ENCODE measurements at places on chromosomes 11 and 22.

- DNase-seq = no peak
Measured at GRCh38 chr11:65315866-65316226, 1.2 kb downstream of the CDC42EP2 start.

GRCh38 chr11:23099256-23099655 is 239.0 kb upstream of the CCDC179 start:
- DNase-seq = no peak

GRCh38 chr11:64352099-64352994 is 6.6 kb upstream of the RPS6KA4 start:
- DNase-seq = no peak

DNA sequence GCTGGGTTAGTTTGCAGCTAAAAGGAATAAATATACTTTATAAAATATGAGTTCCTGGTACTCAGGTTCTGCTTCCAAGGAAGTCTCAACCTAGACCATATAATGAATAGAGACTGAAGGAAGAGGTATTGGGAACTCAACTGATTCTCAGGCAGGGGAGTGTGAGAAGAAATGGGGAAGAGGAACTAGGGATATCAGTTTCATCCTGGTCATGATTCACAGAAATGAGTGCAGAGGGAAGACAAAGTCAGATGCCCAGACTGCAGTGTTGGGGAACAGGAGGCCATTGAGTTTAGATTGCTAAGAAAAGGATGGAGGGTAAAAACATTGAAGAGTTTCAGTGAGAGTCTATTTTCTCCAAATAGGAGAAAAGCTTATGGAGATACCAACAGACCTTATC is 28.8 kb downstream of the PLAAT5 start:
- DNase-seq = no peak

- DNase-seq = no peak
Measured at GRCh38 chr22:26852176-26852575, 194.8 kb downstream of the MIAT start.

DNA sequence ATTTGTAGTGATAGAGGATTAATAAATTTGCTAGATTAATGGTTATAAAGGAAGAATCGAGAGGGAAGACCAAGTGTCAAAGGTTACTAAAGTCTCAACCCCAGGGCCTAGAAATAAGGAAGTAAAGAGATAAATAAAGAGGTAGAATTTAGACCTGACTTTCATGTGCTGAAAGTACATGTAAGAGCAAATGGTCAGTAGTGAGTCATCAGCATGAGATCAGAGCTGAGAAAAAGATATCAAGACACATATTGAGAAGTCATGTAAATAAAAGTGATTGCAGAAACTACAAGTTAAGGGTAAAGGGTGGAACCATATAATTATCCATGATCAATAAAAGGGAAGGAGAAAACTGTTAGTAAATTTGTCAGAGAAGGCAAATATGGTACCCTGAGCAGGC is 1.4 kb upstream of the OR8B8 start:
- no peak for DNase-seq

GRCh38 chr11:15976433-15977045 is 379.8 kb downstream of the SOX6 start:
- no peak for DNase-seq

DNA sequence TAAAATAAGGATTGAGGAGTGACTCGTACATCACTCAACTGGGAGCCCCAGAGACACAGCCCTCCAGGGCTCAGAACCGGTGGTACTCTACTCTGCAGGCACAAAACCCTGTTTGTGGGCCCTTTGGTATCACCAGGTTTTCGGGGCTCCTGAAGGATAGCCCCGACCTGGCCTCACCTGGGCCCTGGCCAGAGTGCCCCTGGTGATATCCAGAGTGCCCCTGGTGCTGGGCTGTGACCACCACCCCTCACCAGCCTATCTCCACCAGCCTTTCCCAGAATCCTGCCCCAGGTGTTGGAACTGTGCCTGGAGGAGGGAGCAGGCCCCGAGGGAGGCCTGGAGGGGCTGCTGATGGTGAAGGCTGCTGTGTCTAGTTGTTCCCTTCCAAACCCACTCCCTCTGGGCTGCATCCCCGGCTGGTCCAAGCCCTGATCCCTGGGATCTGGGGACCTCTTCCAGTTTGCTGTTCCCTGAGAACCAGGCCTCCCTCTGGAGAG is 2.2 kb upstream of the GGT5 start:
- no peak for DNase-seq

- peak; percentile 52 for DNase-seq
Measured at GRCh38 chr11:62501432-62501891, 45.1 kb downstream of the AHNAK start.

- peak; percentile 44 for DNase-seq
Measured at GRCh38 chr11:19907839-19908238, 195.2 kb downstream of the NAV2 start.

DNA sequence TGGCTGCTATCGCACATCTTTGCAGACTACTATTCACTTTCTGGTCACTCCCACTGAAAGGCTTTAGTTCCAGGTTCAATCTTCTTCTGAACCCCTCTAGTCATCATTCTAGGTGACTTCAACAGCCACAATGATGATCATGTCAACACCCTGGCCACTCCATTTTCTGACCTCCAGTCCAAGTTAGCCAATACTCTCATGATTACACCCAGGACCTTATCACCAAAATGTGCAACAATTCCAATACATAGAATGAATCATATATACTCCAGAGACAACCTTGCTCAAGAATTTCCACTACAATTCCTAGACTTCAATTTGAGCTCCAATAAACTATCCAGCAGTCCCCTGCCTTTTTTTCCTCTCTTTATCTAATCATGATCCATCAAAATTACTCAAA is 70.7 kb downstream of the PAK1 start:
- DNase-seq = no peak

DNA sequence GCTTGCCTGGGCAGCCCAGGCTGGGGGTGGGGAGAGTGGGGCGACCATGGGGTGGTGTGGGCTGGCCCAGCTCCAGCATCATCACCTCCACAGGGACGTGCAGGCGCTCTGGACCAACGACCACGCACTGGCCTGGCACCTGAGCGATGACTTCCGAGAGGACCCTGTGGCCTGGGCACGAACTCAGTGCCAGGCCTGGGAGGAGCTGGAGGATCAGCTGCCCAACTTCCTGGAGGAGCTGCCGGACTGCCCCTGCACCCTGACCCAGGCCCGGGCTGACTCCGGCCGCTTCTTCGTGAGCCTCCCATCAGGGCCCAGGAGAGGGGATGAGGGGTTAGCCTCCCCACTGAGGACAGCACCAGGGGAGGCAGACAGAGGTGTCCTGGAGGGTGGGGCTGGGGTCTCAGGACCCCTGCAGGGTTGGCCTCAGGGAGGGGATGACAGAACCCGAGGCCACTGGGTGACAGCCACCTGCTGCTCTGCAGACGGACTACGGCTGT is 3.8 kb downstream of the SUSD2 start:
- DNase-seq = no peak

- peak; percentile 66 for DNase-seq
Measured at GRCh38 chr11:46382646-46383403, 1.4 kb downstream of the MDK start.

GRCh38 chr11:35071722-35072121 is 67.2 kb upstream of the CD44 start:
- DNase-seq = no peak

DNA sequence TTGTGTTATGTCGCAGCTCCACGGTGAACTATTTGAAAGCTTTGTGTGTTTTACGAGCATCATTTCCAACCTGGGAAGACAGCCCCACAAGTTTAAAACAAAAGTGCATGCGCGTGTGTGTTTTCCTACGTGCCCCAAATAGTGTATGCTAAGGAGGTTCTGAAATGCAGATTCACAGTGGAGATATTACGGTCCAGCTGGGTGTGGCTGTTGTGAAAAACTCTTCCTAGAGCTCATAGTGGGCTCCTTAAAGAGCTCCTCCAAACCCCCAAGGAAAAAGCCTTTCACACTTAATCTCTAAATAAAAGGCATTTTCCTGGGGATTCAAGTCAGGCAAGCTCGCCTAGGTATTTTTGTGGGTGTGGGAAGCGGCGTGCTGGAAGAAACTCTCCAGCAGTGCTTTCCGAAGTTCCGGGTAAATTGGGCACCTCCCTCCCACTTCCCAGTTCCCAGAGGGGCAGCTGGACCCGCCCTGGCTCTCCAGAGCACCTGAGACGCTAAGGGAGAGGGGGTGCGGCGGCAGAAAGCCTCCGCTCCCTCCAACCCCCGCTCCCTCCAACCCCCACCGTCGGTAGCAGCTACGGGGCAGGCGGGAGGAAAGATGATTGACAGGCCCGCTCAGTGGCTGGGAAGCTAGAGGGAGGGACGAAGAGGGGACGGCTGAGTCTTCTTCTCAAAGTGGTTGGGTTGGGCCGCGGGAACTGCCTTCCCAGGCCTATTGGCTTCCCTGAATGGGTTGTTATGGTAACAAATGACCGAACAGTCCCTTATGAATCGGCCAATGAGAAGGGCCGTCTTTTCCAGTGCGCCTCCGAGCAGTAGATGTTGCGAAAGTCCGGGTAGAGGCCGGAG is 561 bp upstream of the PCF11 start:
- DNase-seq = no peak

- no peak for DNase-seq
Measured at GRCh38 chr11:59154610-59155009, 12.0 kb downstream of the FAM111A start.

Data from lung (tissue), 17 donors.